D721Med (cell line): ENCODE measurements at places on chromosomes 11 and 22.

DNA sequence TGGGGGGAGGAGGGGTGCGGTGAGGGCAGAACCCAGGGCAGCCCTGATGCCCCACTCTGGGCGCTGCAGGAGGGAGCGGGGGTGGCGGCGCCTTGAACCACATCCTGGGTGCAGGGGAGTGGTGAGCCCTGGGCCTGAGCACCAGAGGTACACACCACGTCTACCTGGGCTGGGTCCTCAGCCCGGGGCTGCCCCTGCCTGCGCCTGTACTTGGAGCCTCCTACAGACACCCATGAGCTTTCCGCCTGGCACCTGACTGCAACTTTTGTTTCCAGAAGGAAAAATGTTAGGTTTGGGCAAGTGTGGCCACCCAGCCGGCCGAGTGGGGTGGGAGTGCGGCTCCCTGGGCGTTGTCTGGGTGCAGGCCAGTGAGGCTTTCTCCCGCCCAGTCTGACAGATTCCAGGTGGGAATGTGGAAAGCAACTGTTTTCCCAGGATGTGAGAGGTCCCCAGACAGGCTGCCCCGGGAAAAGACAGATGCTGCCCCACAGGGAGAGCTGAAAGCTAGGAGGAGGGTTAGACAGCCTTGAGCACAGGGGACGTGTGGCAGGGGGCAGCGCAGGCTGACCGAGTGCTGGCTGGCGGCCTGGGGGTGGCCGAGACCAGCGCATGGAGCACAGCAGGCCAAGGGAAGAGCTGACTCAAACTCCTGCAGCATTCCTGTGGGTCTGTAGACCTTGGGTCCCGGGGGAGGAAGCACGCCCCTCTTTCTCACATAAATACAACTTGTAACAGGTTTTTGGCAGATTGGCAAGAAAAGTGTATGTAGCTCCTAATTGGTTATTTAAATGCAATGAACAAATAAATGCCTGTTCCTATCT, 44.1 kb downstream of the GNB1L start:
- no peak for DNase-seq

GRCh38 chr11:95794086-95794485, 3.8 kb downstream of the CEP57 start:
- DNase-seq: no peak

- DNase-seq: no peak
Measured at GRCh38 chr11:120285256-120285655, 39.8 kb upstream of the TLCD5 start.

DNA sequence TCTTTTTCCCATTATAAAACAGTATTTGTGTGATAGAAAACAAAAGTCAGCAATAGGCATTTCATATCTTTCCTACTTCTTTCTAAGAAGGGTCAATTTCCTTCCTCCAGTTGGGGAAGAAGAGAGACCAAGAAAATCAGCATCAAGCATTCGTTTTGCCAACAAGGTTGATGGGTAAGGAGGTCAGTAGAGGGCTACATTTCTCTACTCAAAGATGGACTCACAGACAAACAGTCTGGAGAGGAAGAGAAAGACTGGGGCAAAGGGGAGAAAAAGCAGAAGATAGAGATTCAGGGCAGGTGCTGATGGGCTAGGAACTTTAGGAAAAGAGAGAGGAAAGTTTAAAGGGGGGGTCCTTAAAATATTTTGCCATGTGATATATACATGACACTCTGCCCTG, 8.6 kb upstream of the MTNR1B start:
- DNase-seq: no peak

DNA sequence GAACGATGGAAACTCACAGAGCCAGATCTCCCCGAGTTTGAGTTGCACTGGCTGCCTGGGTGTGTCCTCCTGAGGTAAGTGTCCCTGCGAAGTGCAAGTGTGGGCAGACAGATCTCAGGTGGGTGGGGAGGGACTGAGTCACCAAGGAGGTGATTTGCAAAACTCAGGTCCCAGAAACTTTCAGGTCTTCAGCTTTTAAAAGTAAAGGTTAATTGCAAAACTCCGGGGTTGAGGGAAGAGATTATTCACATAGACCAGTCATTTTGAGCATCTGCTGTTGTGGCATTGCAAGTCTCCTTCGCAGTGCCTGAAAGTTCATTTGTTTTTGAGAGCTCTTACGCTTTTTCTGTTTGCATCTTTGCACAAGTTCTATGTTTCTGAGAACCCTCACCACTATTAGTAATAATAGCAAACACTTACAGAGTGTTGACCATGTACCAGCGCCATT, 7.1 kb downstream of the CD44 start:
- DNase-seq: no peak

DNA sequence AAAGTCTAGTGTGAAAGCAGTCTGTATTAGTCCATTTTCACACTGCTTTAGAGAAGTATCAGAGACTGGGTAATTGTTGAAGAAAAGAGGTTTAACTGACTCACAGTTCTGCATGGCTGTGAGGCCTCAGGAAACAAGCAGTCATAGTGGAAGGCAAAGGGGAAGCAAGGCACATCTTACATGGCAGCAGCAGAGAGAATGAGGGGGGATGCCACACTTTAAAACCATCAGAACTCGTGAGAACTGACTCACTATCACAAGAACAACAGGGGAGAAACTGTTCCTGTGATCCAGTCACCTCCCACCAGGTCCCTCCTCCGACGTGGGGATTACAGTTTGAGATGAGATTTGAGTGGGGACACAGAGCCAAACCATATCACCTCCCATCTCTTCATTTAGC, 13.8 kb upstream of the TUBA8 start:
- DNase-seq: no peak

DNA sequence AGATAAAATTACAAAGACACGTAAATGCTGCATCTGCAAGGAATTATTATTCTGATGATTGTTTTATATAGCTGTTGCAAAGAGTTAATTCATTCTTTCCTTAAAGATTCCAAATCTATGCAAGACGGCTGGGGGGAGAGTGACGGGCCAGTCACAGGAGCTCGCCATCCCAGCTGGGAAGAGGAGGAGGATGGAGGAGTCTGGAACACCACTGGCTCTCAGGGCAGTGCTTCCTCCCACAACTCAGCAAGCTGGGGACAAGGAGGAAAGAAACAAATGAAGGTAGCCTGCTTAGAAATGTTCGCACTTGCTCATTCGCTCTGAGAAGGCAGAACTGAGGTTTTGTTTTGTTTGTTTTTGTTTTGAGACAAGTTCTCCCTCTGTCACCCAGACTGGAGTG, 73.0 kb upstream of the ADSL start:
- no peak for DNase-seq

GRCh38 chr22:24089951-24090350, 78.8 kb downstream of the CABIN1 start:
- no peak for DNase-seq

DNA sequence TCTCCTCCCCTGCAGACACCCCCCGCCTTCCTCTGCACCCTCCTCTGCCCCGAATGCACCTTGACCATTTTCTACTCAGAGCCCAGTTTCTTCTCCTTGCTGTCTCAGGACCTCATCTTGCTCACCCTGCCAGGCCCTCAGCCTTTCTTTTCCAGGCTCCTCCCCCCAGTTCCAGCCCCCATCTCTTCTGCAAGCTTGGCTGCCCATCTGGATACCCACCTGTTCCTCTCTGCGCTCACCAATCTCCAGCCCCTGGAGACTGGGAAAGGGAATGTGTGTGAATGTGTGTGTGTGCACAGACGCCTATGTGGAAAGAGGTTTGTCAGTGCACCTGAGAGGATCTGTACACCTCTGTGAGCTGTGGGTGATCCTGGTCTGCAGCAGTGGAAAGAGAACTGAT, 36.4 kb downstream of the SLC22A12 start:
- no peak for DNase-seq

DNA sequence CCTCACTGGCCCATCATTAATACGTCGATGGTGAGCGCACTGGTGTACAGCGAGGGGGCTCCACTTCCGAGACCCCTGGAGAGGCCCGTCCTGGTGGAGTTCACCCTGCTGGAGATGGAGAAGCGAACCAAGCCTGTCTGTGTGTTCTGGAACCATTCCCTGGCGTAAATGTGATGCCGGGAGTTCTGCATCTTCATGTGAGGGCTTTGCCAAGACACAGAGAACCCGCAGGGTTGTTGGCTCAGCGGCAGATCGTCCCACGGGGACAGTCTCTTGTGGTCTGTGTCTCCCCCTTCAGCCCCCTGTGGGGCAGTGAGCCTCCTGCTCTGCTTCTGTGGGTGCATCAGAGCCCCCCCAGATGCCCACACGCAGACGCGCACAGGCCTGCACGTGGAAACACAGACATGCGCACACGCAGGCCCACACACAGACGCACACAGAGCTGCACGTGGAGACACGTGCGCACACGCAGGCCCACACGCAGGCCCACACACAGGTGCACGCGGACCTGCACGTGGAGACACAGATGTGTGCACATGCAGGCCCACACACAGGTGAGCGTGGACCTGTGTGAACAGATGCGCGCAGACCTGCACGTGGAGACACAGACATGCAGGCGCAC, 55.8 kb upstream of the PRODH start:
- DNase-seq: no peak

DNA sequence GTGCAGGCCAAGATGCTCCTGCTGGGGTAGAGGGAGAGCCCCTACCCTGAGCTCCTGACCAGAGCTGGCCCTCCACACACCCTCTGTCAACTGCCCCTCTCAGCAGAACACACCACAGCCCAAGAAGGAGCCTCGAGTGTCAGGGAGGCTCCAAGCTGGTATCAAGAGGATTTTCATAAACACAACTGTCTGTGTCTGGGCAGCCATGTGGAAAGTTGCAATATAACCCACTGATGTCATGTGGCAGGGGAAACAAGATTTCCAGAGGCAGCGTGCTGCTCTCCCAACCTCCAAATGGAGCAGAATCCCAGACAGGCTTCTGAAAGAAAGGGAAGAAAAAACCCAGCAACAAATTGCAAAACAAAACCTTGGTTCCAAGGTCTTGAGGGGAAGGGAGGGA, 569.9 kb downstream of the BUD13 start:
- no peak for DNase-seq

DNA sequence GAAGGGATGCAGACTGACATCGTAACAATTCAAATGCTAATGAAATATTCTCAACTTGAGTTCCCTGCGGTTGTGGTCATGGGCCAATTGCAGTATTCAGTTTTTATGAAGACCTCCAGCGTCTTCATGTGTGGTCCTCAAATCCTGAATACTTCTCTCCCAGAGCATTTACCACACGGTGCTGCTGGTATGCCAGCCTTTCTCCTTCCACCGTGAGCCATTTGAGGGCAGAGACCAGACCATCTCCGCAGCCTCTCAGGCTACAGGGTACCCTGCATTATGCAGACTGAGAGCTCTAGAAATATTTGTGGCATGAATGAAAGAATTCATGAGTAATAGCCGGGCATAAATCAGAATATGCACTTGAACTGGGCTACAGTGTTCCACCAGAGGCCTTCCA, 289.7 kb downstream of the ST3GAL4 start:
- DNase-seq: no peak

- DNase-seq: no peak
Measured at GRCh38 chr11:112610996-112611750, 350.0 kb upstream of the NCAM1 start.

GRCh38 chr11:31699066-31699465, 112.1 kb downstream of the PAX6 start:
- DNase-seq: no peak

GRCh38 chr11:71499125-71499524, 27.9 kb upstream of the KRTAP5-7 start:
- no peak for DNase-seq

DNA sequence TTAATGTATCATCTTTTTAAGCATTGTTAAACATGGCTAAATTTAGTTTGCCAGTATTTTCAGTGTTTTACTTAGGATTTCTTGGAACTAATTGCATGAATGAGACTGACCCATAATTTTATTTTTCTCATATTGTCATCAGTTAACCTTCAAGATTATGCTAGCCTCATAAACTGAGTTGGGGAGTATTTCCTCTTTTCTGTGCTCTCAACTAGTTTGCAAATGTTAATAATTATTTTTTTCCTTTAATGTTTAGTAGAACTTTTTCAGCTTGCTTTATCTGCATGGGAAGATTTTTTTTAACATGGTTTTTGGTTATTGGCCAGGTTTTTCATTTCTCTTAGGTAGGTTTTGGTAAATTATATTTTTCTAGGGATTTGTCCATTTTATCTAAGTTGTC, 235.4 kb upstream of the SESN3 start:
- no peak for DNase-seq

DNA sequence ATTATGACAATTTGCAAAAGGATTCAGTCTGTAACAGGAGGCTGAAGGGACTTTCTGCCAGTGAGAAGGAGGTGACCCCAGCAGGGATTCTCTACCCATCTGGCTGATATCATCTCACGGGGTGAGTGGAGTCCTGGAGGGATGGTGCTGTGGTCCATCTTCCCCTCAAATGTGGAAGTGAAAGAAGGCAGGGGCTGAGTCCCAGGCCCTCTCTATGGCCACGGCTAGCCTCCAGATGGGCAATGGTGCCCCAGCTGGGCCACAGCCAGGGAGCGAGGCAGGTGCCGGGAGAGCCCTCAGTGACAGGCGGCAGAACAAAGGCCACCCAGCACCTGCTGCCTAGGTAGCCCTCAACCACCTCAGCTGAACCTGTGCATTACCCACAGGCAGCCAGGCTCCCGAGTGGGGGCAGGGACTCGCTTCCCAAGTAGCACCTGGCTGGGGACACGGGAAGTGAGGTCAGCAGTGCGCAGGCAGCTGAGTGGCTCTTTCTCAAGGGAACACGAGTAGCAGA, 6.7 kb downstream of the NECTIN1 start:
- DNase-seq: no peak

DNA sequence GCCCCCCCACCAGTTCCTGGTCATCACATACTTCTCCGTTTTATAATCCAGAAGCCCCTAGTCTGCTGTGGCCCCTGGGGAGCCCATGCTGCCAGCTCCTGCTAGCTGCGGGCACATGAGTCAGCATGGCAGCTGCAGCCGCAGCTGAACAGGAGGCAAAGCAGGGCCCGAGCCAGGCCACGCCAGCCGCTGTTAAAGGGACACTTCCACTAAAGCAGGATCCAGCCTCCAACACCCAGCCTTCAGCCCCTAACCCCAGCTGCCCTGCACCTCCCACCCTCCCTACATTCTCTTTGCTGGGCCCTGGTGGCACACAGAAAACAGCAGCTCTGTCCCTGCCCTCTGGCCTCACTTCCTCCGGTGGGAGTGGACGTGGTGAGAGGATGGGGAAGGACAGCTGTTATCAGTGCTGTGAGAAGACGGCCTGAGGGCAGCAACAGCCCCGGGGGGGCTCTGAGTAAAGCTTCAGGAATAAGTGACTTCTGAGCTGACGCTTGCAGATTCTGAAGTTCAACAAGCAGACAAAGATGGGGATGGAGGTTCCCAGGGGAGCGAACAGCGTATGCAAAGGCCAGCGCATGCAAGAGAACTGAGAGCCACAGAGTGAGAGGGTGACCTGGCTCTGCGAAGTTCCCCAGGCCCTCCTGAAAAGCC, 688 bp upstream of the LRRC74B start:
- DNase-seq: no peak

GRCh38 chr11:10899121-10899830, 41.4 kb upstream of the ZBED5 start:
- no peak for DNase-seq
